ENCODE measurements at places on chromosomes 5 and 9. TPM values are rescaled to one million over a fixed set of nuclear protein-coding genes. Genes with fewer than 3 reads are reported as not detected.

- peak; percentile 85 for DNase-seq
- H3K4me3 ChIP-seq, result peak overlapping the region; percentile 47
- peaks cover 66% of the 10 kb centered on the region for H3K4me1 ChIP-seq
- H3K36me3 ChIP-seq, result peaks cover 5% of the 10 kb centered on the region
- H3K27me3 ChIP-seq, result no peaks in the 10 kb centered on the region
- peak overlapping the region; percentile 74 for H3K27ac ChIP-seq
Measured at GRCh38 chr5:67206929-67207328, 10.3 kb upstream of the CD180 start.

- peaks cover 23% of the 10 kb centered on the region for H3K36me3 ChIP-seq
- no peak within 1 kb of the TSS for H3K27ac ChIP-seq
- peaks cover 6% of the 10 kb centered on the region for H3K4me1 ChIP-seq
- peak; percentile 55 for DNase-seq
- peak within 1 kb of the TSS; percentile 77 for H3K4me3 ChIP-seq
- H3K27me3 ChIP-seq, result peaks cover 85% of the 10 kb centered on the region
Measured at GRCh38 chr5:141412854-141413539, at the start of gene PCDHGA10. Gene PCDHGA10, plus strand, starts transcription at chr5:141412987. Its CDS starts 189 bp downstream, at chr5:141413176.

DNA sequence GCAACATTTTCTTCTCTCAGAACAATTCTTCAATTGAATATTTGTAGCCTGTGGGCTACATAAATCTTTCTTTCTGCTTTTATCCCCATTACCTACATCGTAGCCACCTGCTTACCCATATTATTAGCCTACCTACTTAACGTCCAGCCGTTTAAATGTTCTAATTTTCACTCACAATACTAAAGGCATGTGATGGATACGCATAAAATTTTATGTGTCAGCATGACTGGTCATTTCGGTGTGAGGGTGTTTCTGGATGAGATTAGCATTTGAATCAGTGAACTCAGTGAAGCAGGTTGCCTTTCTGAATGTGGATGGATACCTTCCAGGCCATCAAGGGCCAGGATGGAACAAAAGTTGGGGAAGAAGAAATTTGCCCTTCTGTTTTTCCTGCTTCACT is 1722.5 kb upstream of the ACO1 start:
- H3K27ac ChIP-seq, result no peak overlapping the region
- no peaks in the 10 kb centered on the region for H3K36me3 ChIP-seq
- no peak overlapping the region for H3K4me3 ChIP-seq
- H3K4me1 ChIP-seq, result no peaks in the 10 kb centered on the region

DNA sequence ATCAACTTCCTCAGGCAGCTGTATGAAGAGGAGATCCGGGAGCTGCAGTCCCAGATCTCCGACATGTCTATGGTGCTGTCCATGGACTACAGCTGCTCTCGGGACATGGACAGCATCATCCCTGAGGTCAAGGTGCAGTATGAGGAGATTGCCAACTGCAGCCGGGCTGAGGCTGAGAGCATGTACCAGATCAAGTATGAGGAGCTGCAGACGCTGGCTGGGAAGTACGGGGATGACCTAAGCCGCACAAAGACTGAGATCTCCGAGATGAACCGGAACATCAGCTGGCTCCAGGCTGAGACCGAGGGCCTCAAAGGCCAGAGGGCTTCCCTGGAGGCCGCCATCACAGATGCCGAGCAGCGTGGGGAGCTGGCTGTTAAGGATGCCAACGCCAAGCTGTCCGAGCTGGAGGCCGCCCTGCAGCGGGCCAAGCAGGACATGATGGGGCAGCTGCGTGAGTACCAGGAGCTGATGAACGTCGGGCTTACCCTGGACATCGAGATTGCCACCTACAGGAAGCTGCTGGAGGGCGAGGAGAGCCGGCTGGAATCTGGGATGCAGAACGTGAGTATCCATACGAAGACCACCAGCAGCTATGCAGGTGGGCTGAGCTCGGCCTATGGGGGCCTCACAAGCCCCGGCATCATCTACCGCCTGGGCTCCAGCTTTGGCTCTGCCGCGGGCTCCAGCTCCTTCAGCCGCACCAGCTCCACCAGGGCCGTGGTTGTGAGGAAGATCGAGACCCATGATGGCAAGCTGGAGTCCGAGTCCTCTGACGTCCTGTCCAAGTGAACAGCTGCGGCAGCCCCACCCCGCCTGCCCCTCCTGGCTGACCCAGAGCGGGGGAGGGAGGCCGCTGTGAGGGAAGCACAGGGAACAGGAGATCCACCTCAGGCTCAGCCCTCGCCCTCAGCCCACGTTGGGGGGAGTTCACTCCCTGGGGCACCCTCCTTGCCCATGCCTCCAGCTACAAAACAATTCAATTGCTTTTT is 84.0 kb downstream of the SEC61B start:
- no peak overlapping the region for H3K4me3 ChIP-seq
- no peak overlapping the region for H3K27ac ChIP-seq
- H3K36me3 ChIP-seq, result no peaks in the 10 kb centered on the region
- H3K27me3 ChIP-seq, result no peaks in the 10 kb centered on the region
- H3K4me1 ChIP-seq, result no peaks in the 10 kb centered on the region
- DNase-seq, result no peak

DNA sequence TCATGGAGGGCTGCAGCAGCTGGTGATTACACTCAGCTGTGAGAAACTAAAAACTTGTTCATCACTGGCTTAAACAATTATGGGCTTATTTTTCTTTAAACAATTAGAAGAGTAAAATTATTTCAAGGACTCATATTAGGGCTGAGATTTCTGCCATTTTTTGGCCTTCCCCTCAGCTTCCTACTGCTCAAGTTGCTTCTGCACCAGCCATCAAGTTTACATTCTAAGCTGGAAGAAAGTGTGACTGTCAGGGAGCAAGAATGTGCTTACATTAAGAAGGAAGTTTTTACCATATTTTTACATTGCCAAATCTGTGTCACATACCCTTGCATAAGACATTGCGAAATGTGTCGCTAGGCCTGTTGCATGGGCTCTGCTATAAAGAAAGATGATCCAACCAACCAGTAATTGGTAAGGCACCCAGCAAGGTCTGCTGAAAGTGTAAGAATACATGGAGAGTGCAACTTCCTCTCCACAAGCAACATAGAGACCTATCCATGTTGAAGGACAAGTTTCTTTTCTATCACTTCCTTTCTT is 260.3 kb upstream of the CDH10 start:
- no peaks in the 10 kb centered on the region for H3K36me3 ChIP-seq
- H3K4me1 ChIP-seq, result no peaks in the 10 kb centered on the region
- no peak overlapping the region for H3K27ac ChIP-seq
- no peaks in the 10 kb centered on the region for H3K27me3 ChIP-seq
- no peak overlapping the region for H3K4me3 ChIP-seq
- no peak for DNase-seq

DNA sequence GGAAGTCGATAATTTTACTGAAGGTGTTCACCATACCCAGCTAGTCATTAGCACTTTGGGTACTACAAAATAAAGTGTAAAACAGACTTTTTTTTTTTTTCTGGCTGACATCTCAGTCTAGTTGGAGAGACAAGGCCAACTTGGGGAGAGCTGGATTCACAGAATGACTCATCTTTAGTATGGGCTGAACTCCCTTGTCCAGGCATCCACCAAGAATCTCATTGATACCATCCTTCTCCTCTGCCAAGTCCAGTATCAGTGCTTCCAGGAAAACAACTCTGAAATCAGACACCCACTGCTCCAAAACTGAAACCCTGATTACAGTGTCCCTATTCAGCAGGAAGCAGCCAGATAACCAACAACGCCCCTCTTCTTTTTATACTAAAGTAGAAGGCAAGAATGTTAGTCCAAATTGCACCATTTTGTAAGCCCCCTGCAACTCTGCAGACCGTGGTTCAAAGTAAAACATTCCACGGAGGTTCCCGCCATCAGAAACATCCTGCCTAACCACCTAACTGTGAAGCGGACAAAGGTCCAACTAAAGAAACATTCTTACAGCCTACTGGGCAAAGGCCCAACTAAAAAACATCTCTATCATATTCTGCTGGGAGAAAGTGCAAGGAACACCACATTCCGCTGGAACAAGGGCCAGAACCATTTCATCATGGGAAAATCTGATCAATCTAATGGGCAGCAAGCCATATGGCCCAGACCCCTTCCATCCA is 728.2 kb downstream of the BRINP1 start:
- H3K36me3 ChIP-seq, result no peaks in the 10 kb centered on the region
- no peak overlapping the region for H3K4me3 ChIP-seq
- H3K27me3 ChIP-seq, result no peaks in the 10 kb centered on the region
- H3K4me1 ChIP-seq, result no peaks in the 10 kb centered on the region
- no peak overlapping the region for H3K27ac ChIP-seq
- no peak for DNase-seq

IFNA2 gene
- total RNA-seq, result not detected

C9orf43 gene
- total RNA-seq, result 1.0 TPM

ACOT12 gene
- not detected for total RNA-seq

ZNF618 gene
- total RNA-seq, result 0.27 TPM
